ENCODE measurements at places on chromosomes 16 and 17. TPM values are rescaled to one million over a fixed set of nuclear protein-coding genes. Genes with fewer than 3 reads are reported as not detected.

Gene NPIPA3
- not detected for total RNA-seq

Gene MED13
- 33.2 TPM for total RNA-seq

Gene SHMT1
- 8.5 TPM for total RNA-seq

Gene MRPL10
- 61.3 TPM for total RNA-seq

Gene SYT17
- 1.8 TPM for total RNA-seq

Gene ACACA
- total RNA-seq: 10.2 TPM

Gene LITAFD
- total RNA-seq: not detected

Gene KRTAP17-1
- not detected for total RNA-seq

Gene ELMO3
- 0.37 TPM for total RNA-seq

Gene MPP2
- total RNA-seq: 11.9 TPM

Gene MT1A
- not detected for total RNA-seq

Gene NEUROD2
- total RNA-seq: not detected

Gene HNF1B
- total RNA-seq: not detected

Gene POLR3K
- total RNA-seq: 4.0 TPM

Gene SMIM22
- not detected for total RNA-seq

Gene EFCAB5
- total RNA-seq: not detected

Gene CA7
- not detected for total RNA-seq

Gene TEKT1
- total RNA-seq: not detected

Gene NTN1
- 163 TPM for total RNA-seq

Gene SOST
- not detected for total RNA-seq
